ENCODE measurements at places on chromosomes 1 and 21. TPM values are rescaled to one million over a fixed set of nuclear protein-coding genes. Genes with fewer than 3 reads are reported as not detected.
A peak's percentile ranks its signal among the peaks of the same experiment; 100 is the strongest.

- DNase-seq, result no peak
Measured at GRCh38 chr1:157390651-157391050, 161.7 kb downstream of the FCRL5 start.

DNA sequence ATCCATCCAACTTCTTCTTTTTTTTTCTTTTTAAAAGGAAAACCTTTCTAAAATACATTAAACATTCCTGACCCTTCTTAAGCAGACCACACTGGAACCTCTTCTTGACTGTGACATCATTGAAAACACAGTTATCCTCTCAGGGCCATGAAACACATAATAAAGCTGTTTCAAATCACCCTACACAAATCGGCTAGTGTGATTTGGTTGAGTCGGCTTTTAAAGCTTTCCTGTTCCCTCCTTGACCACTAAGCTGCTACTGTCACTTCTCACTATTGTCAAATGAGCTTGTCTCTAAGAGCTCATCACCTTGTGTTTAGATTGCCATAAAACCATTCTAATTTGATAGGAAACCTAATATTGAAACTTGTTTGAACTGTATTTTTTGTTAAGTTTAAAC lies 5.9 kb downstream of the USP24 start:
- DNase-seq, result peak; percentile 40

DNA sequence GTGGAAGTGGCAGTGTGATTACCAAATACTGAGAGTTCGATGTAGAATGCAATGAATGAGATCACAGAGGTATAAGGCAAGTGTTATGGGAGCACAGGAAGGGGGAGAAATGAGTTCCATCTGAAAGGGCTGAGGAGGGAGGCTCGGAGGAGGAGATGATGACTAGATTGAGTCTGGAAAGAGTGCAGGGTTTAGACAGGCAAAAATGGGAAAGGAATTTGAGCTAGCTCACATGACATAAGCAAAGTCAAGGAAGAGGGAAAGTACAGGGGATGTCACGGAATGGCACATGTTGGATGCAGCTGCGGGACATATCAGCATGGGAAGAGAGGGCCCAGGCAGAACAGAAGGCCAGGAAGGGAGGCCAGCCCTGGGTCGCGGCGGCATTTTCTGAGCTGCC lies 132.7 kb downstream of the RUNX1 start:
- no peak for DNase-seq

DNA sequence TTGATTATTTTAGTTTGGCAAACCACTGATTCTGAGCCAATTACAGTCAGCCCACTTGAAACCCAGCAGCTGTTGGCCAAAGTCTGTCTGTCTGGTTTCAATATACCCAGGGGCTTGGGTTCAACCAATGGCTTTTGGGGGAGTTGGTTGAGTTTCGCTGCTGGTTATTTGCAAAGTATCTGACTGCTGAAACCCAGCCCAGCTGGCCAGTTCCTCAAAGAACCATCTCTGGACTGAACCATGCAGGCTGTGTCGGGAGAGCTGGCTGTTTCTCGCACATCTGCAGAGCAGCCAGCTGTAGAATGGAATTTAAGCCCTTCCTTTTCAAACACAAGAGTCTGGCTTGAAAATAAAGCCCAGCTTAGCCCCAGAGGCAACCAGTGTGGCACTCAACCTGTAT lies 66.0 kb upstream of the PAX7 start:
- DNase-seq, result peak; percentile 45

- no peak for DNase-seq
Measured at GRCh38 chr1:211329764-211330201, 3.1 kb downstream of the TRAF5 start.

DNA sequence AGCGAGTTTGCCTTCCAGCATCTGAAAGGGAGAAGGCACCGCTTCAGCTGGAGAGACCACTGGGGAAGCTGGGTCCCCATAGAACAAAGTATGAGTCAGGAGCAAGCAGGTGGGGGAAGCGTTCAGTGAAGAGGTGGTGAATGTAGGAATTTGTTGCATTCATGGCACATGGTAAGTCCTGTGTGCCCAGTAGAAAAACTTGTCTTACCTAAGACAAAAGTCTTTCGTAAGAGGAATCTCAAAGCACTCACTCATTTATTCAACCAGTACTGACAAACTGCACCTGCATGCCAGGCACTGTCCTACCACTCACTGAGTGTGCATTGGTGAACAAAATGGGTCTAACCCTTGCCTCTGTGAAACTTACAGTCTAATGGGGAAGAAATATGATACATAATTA lies 9.2 kb upstream of the ERRFI1 start:
- no peak for DNase-seq

GRCh38 chr1:61222240-61222639 lies 139.9 kb downstream of the NFIA start:
- DNase-seq, result no peak

LCK gene
- total RNA-seq, result 0.32 TPM

SYNC gene
- not detected for total RNA-seq

LENEP gene
- not detected for total RNA-seq

PRAMEF27 gene
- not detected for total RNA-seq

OR2W3 gene
- total RNA-seq, result not detected
